ENCODE measurements at places on chromosomes 3 and 15.
A peak's percentile ranks its signal among the peaks of the same experiment; 100 is the strongest.

DNA sequence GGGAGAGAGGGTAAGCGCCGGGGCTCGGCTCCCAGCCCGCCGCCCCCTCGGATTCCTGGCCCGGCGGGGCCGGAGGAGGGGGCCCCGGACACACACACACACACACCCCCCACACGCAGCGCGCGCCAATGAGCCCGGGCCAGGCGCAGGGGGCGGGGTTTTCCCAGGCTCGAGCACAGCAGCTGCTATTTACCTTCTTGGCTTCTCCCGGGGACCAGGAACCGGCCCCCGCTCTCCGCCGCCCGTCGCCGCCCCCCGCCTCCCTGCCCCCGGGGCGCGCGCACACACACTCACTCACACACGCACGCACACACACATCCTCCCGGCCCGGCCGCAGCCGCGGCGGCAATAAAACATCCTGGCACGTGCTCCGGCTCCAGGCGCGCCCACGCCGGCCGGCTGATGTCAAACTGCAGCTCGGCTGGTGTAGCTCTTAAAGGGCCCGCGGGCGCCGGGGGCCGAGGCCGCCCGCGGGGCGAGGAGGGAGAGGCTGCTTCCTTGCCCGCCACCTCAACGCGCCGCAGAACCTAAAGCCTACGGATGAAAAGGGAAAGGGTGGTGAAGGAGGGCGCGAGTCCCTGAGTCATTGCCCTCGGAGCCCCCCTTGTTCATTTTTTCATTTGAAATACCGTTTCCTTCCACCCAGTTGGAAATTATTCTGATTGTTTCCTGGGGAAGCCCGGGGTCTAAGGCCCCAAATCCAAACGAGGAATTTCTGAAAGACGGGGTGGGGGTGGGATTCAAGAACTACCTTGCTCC, 1.0 kb upstream of the HES1 start:
- DNase-seq = peak; percentile 72

GRCh38 chr3:47121409-47121808, 42.5 kb downstream of the SETD2 start:
- DNase-seq = no peak

DNA sequence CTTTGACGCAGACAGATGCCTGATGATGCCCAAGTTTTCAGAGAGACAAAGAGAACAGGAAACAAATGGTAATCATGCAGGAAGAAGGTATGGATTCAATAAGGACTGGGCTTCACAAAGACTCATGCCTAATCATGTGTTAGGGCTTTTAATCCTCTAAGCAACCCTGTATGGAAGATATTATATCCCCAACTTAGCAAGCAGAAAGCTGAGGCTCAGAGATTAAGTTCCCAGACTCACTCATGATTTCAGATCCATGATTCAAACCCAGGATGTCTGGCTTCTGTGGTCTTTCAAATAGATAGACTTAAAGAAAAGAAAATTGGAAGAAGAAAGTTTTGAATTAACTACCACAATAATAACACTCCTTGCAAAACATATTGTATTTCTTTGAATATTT, 4.1 kb upstream of the CLASP2 start:
- DNase-seq = no peak

GRCh38 chr3:112470788-112471187, 28.5 kb downstream of the BTLA start:
- no peak for DNase-seq

DNA sequence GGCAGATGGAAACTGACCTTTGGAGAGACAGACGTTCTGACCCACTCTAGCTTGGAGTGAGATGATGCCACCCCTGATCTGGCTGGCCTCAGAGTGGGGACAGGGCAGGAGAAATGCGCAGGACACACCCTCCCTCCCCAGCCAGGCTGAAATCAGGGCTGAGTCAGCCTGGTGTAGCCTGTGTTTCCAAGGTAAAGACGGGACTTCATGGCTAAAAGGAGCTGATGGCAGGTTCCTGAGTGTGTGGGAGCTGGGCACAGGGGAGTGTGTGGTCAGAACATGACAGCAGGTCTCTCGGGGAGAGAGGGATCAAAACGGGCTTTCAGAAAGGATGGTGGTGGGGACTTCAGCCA, 14.6 kb upstream of the POLG start:
- no peak for DNase-seq

DNA sequence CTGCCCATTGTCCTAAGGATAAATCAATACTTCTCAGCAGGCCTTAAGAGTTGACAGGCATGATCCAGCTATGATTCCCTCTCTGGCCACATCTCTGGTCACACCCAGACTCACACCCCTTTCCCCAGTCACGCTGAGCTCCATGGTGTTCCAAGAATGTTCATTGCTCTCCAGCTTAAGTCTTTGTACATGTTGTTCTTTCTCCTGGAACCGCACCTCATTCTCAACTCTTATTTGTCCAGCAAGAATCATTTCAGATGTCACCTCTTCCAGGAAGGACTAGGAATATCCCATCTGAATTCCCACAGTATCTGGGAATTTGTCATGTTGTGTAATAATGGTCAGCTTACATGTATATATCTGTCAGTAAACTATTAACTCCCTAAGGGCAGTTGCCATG, 118.3 kb upstream of the GALNT15 start:
- no peak for DNase-seq

- DNase-seq = no peak
These were observed 88.0 kb downstream of the NUP210 start for GRCh38 chr3:13332158-13332557.

DNA sequence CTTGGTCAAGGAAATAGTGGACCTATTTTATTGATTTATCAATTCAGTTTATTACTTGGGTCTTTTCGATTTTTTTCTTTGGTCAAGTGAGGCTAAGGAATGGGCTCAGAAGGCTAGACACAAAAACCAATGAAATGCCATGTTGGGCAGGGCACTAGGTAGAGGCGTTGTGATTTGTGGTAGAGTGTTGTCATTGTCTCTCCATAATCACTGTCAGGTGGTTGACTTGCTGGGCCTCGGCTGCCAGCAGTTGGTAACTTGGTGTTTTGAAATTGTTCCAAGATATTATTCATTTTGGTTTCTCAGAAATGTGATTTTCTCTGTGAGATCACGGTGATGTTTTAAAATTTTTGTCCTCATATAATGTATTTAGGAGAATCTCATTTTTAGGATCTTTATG, 173.6 kb downstream of the KLHL25 start:
- no peak for DNase-seq

- DNase-seq = no peak
These were observed 17.7 kb upstream of the PRKCI start for GRCh38 chr3:170204509-170204908.

DNA sequence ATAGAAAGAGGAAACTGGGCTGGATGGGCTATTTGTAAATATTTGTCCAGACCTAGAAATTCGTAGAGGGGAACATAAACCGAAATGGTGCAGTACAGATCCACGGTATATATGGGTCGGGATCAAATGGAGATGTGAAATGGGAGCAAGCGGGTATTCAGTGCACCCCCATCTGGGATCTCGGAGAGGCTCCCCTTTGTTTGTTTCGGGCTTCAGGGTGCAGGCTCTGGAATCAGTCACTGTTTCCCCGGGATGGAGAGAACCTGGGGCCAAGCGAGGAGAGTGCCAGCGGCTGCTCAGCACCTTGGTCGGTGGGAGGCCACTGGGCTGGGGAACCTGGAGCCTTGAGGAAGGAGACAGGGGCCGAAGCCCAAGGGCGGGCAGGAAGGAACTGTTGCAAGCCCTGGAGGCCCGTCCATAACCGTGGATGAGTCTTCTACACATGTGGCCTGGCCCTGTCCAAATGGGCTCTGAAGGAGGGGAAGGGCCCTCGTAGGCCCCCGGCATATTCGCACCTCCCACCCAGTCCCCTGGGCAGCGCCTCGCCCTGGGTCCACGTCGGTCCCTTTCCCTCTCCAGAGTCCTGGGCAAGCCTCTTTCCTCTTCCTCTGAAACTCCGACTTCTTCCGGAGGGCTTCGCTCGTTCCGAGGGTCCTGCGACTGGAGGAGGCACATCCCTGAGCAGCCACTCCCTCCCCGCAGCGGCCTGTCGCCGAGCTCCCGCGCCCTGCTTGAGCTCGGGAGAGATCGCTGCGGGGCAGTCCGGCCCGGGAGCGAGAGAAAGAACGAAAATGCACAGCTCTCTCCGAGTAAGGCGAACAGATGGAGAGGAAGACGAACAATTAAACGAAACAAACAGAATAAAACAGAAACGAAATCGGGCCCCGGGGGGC, 3.0 kb downstream of the ISL2 start:
- DNase-seq = no peak

DNA sequence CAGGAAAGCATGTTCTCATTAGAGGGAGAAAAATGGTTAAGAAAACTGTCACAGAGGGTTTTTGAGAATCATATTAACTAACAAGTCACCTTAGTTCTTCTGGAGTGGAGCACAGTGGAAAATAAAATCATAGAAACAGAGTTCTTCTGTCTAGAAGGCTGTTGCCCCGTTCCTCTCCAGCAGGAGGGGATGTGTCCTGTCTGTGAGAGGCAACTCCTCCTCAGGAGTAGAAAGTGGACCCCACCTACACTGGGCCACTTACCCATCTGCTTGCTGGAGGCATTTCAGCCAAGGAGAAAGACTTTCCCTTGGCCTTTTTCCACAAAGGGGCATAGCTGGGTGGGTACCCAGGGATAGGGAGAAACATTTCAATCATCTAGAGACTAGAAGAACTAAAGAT, 106.6 kb downstream of the SSR3 start:
- no peak for DNase-seq

All from activated CD8-positive, alpha-beta memory T cell treated with anti-CD3 and anti-CD28 coated beads for 4 hours (primary cell).